Esophagus squamous epithelium (tissue), 5 donors: ENCODE measurements at places on chromosomes 2 and 18. TPM values are rescaled to one million over a fixed set of nuclear protein-coding genes. Genes with fewer than 3 reads are reported as not detected.

GRCh38 chr2:134507697-134508096 lies 211.1 kb downstream of the TMEM163 start:
- H3K36me3 ChIP-seq = no peaks in the 10 kb centered on the region
- H3K27me3 ChIP-seq = no peaks in the 10 kb centered on the region
- DNase-seq = no peak
- H3K4me3 ChIP-seq = no peak overlapping the region
- H3K27ac ChIP-seq = no peak overlapping the region

- no peak for DNase-seq
- H3K36me3 ChIP-seq = no peaks in the 10 kb centered on the region
- no peak overlapping the region for H3K27ac ChIP-seq
- H3K4me1 ChIP-seq = no peaks in the 10 kb centered on the region
- no peak overlapping the region for H3K4me3 ChIP-seq
Measured at GRCh38 chr2:120421830-120422175, 75.9 kb downstream of the INHBB start.

DNA sequence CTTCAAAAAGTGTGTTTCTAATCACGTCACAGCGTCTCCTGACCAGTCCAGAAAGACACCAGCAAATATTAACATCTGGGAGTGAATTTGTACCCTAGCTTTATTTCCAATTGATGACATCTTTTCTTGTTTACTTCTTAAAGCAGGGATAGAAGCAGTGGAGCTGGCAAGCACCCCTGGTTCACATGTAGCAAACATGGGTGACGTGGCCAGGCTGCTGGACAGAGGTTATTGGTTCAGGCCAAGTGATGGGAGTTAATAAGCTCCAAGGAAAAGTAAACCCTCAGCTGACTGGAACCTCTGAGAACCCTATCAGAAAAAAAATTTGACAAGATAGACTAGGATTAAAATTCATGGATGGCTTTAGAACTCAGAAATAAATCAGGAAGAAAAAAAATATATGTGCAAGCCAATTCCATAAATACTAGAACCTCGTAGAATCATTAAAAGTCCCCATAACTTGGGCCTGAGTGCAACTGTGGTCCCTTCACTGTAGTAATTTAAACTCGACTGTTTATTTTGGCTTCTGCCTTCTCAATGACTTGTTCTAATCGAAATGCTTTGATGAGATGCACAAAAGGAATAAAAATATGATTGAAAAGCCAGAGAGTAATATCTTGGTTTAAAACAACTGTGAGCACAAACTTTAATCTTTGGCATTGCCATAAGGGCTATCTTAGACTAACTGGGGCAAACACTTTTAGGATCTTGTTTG lies 121.5 kb upstream of the CTAGE1 start:
- H3K27ac ChIP-seq = no peak overlapping the region
- H3K4me3 ChIP-seq = no peak overlapping the region
- DNase-seq = no peak
- H3K4me1 ChIP-seq = peaks cover 6% of the 10 kb centered on the region

- H3K36me3 ChIP-seq = peaks cover 10% of the 10 kb centered on the region
- DNase-seq = no peak
- no peaks in the 10 kb centered on the region for H3K4me1 ChIP-seq
- no peaks in the 10 kb centered on the region for H3K27me3 ChIP-seq
Measured at GRCh38 chr18:35311496-35311895, 21.5 kb upstream of the ZSCAN30 start.

GRCh38 chr18:29326214-29326613 lies 1149.3 kb upstream of the CDH2 start:
- no peak overlapping the region for H3K4me3 ChIP-seq
- H3K4me1 ChIP-seq = no peaks in the 10 kb centered on the region
- no peak for DNase-seq

GRCh38 chr2:101113441-101114267 lies 37.5 kb downstream of the TBC1D8 start:
- peaks cover 58% of the 10 kb centered on the region for H3K4me1 ChIP-seq
- no peaks in the 10 kb centered on the region for H3K36me3 ChIP-seq
- DNase-seq = no peak
- no peaks in the 10 kb centered on the region for H3K27me3 ChIP-seq
- peak overlapping the region; percentile 49 for H3K27ac ChIP-seq

DNA sequence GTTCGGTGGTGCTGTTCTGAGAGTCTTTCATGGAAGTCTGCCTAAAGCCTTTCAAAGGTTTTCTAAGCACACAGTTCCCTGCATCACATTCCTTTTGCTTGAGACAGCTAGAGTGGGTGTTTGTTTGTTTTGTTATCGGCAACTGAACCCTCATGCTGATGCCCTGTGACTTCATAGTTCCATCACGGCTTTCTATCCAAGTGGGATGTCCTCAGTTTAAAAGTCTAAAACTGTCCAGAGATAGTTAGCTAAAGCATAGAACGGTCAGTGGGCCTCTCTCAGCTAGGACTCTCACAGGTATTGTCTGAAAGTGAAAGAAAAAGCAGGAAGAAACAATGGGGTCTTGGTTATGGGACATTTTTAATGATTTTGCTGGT lies 337.3 kb downstream of the OSR1 start:
- H3K27me3 ChIP-seq = no peaks in the 10 kb centered on the region
- H3K4me1 ChIP-seq = no peaks in the 10 kb centered on the region
- H3K36me3 ChIP-seq = no peaks in the 10 kb centered on the region
- DNase-seq = no peak

DNA sequence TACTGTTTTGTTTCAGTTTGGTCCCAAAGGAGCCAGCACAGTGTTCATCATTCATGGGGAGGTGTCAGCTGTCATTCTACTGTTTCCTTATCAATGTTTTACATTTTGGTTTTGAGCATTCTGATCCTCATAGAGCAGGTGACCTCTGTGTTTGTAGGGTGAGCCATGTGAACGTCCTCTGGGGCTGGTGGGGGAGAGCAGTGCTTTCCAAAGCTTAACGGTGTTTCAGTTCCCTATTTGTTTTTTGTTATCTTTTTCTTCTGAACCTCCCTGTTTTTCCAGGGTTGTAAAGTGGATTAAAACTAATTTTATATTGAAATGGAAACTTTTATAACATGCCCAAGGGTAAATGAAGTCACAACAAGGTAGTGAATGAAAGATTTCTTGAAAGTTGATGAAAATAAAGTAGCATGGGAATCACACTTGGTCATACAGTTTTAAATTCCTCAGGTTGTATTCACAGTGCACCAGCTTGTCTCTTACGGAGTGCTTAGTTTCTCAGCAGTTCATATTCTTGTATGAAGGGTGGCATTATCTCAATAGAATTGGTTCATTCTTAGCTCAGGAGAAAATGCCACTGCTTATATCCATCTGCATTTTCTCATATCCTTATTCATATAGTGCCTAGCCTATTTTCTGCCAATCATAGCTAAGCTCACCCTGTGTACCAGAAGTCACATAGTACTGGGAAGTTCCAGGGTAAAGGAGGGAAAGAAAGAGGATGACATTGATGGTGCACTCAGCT lies 54.5 kb downstream of the MAP4K4 start:
- DNase-seq = no peak
- peaks cover 64% of the 10 kb centered on the region for H3K4me1 ChIP-seq
- H3K27me3 ChIP-seq = no peaks in the 10 kb centered on the region
- no peak overlapping the region for H3K4me3 ChIP-seq
- H3K27ac ChIP-seq = no peak overlapping the region

DNA sequence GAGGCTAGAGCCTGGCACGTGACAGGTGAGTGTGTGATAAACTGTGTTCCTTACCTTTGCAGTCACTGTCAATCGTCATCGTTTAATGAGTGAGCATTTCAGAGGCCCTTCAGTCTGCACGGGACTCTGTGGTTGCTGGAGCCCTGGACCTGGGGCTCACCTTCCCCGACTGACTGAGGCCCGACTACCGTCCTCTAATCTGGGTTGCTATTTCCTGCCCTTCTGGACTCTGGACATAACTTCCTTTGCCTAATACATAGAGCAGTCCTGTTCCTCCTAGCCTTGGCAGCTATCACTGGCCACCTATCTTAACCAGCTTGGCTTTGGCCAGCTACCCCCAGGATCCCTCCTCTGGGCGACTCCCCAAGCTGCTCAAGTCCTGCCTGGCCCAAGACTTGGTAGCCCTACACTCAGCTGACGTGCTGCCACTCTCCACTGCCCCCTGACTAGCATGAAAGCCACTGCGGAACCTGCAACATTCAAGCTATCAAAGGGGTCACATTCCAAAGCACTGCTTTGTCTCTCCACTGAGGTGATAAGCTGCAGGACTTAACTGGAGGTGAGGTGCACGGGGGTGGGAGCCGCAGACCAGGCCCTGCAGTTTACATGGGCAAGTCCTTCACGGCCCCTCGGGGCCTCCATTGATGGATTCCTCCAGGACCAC lies 11.1 kb upstream of the RAB17 start:
- H3K36me3 ChIP-seq = no peaks in the 10 kb centered on the region
- H3K4me1 ChIP-seq = peaks cover 8% of the 10 kb centered on the region
- no peak overlapping the region for H3K4me3 ChIP-seq
- no peak overlapping the region for H3K27ac ChIP-seq

DNA sequence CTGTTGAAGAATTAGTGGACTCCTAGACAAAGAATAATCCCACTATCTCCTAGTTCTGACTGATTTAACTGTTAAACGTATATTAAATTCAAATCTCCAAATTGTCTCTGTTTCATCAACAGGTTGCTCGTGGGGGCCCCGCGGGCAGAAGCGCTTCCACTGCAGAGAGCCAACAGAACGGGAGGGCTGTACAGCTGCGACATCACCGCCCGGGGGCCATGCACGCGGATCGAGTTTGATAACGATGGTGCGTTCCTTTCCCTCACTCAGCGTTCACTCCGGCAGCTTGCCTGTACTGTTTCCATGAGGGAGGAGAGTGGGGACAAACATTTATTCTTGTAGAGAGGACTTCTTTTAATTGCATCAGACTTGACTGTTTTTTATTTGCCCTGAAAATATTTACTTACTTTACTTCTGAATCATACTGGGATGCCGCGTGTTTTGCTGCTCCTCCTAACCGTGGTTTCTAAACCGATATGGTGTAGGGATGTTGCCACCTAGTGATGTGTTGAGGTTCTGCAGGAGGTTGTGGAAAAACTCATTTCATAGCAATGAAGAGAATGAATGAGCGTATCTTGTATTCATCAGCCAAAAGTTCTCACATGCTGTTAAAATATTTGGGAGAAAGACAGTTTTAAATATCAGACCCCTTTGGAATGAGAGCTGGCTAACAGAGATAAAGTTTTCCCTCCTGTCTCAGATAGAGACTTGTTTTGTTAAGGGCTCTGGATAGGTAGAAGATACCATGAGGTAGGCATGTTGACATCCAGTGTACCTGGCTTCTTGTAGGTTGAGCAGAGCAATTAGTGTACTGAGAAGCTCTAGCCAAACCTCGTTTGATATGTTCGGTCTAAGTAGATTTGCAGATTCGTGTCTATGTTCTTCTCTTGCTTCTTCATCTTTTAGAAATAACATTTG lies 38.3 kb downstream of the ITGA6 start:
- peaks cover 15% of the 10 kb centered on the region for H3K27me3 ChIP-seq
- no peak overlapping the region for H3K4me3 ChIP-seq

DNA sequence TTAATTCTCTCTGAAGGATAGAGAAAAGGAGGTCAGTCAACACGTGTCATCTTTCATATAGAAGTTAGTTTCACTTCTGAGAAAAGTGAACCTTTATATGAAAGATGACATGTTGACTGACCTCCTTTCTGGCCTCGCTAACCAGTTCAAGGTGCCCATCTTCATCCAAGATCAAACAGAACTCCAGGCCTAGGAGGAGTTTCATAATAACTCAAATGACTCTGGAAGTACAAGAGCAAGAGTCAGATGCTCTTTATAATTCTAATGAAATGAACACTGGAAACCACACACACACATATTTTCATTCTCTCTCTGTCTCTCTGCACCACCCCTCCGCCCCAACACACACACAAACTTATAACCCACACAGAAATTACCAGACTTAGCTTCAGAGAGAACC lies 16.3 kb downstream of the ANKRD44 start:
- peaks cover 3% of the 10 kb centered on the region for H3K4me1 ChIP-seq
- DNase-seq = no peak
- H3K36me3 ChIP-seq = no peaks in the 10 kb centered on the region
- H3K27ac ChIP-seq = no peak overlapping the region
- no peak overlapping the region for H3K4me3 ChIP-seq

- DNase-seq = no peak
- no peaks in the 10 kb centered on the region for H3K36me3 ChIP-seq
- no peaks in the 10 kb centered on the region for H3K27me3 ChIP-seq
- H3K4me3 ChIP-seq = no peak overlapping the region
Measured at GRCh38 chr2:68311033-68311432, 8.7 kb downstream of the CNRIP1 start.

GRCh38 chr2:183349091-183349490 lies 224.8 kb downstream of the NUP35 start:
- H3K36me3 ChIP-seq = no peaks in the 10 kb centered on the region
- no peak for DNase-seq
- no peaks in the 10 kb centered on the region for H3K4me1 ChIP-seq
- H3K27ac ChIP-seq = no peak overlapping the region
- H3K27me3 ChIP-seq = no peaks in the 10 kb centered on the region
- H3K4me3 ChIP-seq = no peak overlapping the region

DNA sequence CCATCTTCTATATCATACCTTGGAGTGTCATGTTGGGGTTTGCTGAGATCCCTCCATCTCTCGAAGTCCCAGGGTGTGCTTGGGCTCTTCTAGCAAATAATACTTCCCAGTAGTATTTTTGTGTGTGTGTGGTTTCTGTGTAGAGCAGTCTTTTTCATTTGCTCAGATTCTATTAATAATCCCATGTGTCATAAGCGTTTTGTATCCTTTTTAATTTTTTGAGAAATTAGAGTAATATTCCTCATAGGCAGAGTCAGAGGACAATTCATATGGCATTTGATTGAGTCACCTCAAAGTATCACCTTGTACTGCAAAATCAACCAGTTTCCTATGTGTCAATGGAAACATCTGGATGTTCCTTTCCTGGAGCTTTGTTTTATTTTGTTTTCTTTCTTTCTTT lies 37.4 kb upstream of the PPP1R1C start:
- no peaks in the 10 kb centered on the region for H3K27me3 ChIP-seq
- no peaks in the 10 kb centered on the region for H3K36me3 ChIP-seq
- H3K4me3 ChIP-seq = no peak overlapping the region
- H3K27ac ChIP-seq = no peak overlapping the region
- H3K4me1 ChIP-seq = no peaks in the 10 kb centered on the region

- DNase-seq = no peak
- no peak overlapping the region for H3K27ac ChIP-seq
- no peak overlapping the region for H3K4me3 ChIP-seq
- no peaks in the 10 kb centered on the region for H3K27me3 ChIP-seq
Measured at GRCh38 chr2:102470168-102470567, 2.9 kb upstream of the SLC9A4 start.

GRCh38 chr2:137865954-137866540 lies 98.2 kb upstream of the HNMT start:
- no peaks in the 10 kb centered on the region for H3K4me1 ChIP-seq
- H3K4me3 ChIP-seq = no peak overlapping the region
- DNase-seq = no peak
- H3K27ac ChIP-seq = no peak overlapping the region
- H3K36me3 ChIP-seq = no peaks in the 10 kb centered on the region
- H3K27me3 ChIP-seq = no peaks in the 10 kb centered on the region

- no peaks in the 10 kb centered on the region for H3K27me3 ChIP-seq
- H3K36me3 ChIP-seq = no peaks in the 10 kb centered on the region
- H3K4me3 ChIP-seq = no peak overlapping the region
- H3K4me1 ChIP-seq = no peaks in the 10 kb centered on the region
- no peak overlapping the region for H3K27ac ChIP-seq
Measured at GRCh38 chr18:13439461-13439860, 220.9 kb downstream of the LDLRAD4 start.

The CCDC121 gene
- total RNA-seq = 0.87 TPM

The GAREM1 gene
- 18.2 TPM for total RNA-seq

The ECEL1 gene
- not detected for total RNA-seq

The CFAP53 gene
- total RNA-seq = not detected

The KCNG2 gene
- total RNA-seq = not detected

The HRH4 gene
- 0.38 TPM for total RNA-seq

The SERPINB13 gene
- total RNA-seq = 228 TPM

The TMEM169 gene
- not detected for total RNA-seq

The CYP26B1 gene
- 1.5 TPM for total RNA-seq

The ABCG8 gene
- not detected for total RNA-seq
